Kidney tubule cell (primary cell): ENCODE measurements at places on chromosomes 4 and X.

- DNase-seq = no peak
These were observed at the start of gene ATP2B3 for GRCh38 chrX:153517423-153517822. Gene ATP2B3, plus strand, starts transcription at chrX:153517642. Its CDS starts 18,606 bp downstream, at chrX:153536248.

DNA sequence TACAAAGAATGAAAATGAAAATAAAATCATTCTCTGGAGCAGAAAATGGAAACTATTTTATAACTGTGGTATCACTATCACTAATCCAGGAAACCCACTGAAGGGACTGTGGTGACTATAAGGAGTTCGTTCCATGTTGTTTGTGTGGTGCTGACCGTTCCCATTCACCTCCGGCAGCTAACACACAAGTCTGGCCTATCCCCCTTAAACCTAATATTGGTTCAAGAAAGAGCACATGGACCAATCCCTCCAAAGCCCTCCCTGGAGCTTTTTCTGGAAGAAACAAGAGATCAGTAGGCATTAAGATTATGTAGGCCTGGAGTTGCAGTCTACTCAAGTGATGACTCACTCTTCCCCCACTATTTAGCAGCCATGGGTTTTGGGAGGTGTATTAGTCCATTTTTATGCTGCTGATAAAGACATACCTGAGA lies 25.9 kb upstream of the FAM241A start:
- DNase-seq = no peak

- DNase-seq = no peak
These were observed 40.1 kb upstream of the KLHL34 start for GRCh38 chrX:21698272-21698671.

- DNase-seq = no peak
These were observed 4.7 kb downstream of the GLRB start for GRCh38 chr4:157080605-157081004.

DNA sequence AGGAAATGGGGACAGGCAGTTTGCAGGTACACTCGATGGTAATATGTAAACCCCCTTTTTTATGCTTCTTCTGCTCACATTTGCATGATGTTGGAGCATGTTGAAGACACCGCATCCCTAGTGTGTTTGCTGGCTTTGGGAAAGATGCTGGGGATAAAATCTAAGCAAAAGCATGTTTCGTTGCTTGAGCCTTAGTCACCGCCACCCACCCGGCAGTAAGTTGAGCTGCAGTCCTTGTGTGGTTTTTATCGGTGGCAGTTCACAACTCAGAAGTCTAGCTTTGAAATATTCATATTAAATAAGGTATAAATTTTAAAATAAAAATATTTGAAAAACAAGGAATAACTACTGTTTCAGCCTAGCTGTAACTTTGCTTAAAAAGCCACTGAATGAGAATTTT lies 21.7 kb upstream of the MND1 start:
- no peak for DNase-seq

DNA sequence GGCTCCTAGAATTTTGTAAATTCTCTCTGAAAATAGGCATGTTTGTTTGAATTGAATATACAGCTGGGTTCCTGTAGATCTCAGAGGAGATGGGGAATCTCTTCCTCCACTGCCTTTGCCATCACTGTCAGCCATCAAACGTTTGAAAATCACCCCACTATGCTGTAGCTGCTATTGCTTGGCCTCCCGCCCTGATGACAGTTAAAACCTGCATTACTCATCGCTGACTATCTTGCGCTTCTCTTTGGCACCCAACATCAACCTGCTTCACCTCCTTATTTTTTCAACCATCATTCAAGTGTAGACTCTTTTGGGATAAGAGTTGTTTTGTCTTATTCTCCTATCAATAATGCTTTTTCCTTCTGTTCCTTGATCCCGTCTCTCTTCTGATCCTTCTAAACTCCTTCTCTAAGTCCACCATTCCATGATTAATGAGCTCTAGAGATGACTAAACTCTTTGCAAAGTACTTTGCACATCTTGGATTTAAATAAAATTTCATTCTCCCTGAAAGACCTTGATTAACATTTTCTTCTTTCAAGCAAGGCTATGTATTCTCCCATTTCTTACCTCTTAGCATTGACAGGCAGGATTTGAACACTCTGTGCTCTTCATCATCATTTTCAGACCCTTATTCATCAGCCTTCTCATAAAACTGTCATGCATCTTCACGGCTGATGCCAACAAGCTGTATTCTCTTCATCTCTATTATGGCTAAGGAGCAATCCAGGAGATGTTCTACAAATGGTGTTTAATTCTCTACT lies 133.0 kb downstream of the SNCA start:
- peak; percentile 2 for DNase-seq

DNA sequence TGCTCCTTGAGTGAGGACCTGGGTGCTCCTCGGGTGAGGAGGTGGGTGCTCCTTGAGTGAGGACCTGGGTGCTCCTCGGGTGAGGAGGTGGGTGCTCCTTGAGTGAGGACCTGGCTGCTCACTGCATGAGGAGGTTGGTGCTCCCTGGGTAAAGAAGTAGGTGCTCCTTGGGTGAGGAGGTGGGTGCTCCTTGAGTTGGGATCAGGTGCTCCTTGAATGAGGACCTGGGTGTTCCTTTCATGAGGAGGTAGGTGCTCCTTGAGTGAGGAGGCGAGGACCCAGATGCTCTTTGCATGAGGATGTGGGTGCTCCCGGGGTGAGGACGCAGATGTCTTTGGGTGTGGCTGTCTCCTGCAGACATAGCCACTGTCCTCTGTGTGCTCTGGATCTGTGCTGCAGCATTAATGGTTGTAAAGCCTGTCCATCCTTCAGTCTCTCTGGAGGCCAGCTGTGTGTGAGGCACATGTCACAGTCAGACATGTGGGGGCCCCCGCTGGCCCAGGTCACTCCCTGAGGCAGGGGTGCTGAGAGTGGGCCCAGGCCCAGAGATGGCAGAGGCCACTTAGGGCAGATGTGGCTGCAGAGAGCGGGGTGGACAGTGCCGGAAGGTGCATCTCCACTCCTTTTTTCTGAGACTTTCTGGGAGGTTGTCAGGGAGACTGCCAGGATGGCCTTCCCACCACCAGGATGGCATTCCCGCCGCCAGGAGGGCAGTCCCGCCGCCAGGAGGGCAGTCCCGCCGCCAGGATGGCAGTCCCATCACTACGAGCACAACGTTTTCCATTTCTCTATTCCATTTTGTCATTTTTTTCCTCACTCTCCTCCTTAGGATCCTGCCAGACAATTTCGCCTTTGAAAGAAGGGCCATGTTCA lies 101.8 kb downstream of the HMX1 start:
- no peak for DNase-seq

GRCh38 chr4:76965866-76966579 lies 16.5 kb downstream of the SEPTIN11 start:
- no peak for DNase-seq

GRCh38 chrX:40173143-40174000 lies 75.6 kb upstream of the BCOR start:
- DNase-seq = no peak

GRCh38 chr4:110442788-110443187 lies 33.2 kb upstream of the ENPEP start:
- no peak for DNase-seq
